ENCODE measurements at places on chromosomes 5 and 9.
A peak's percentile ranks its signal among the peaks of the same experiment; 100 is the strongest.

DNA sequence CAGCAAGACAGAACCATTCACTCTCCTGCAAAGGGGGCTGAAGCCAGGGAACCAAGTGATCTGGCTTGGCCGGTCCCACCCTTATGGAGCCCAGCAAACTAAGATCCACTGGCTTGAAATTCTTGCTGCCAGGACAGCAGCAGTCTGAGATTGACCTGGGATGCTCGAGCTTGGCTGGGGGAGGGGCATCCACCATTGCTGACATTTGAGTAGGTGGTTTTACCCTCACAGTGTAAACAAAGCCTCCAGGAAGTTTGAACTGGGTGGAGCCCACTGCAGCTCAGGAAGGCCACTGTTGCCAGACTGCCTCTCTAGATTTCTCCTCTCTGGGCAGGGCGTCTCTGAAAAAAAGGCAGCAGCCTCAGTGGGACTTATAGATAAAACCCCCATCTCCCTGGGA, 60.5 kb downstream of the TNFSF8 start:
- DNase-seq, result no peak

- DNase-seq, result peak; percentile 79
Observed at GRCh38 chr5:90483206-90483605, 8.5 kb downstream of the POLR3G start.

DNA sequence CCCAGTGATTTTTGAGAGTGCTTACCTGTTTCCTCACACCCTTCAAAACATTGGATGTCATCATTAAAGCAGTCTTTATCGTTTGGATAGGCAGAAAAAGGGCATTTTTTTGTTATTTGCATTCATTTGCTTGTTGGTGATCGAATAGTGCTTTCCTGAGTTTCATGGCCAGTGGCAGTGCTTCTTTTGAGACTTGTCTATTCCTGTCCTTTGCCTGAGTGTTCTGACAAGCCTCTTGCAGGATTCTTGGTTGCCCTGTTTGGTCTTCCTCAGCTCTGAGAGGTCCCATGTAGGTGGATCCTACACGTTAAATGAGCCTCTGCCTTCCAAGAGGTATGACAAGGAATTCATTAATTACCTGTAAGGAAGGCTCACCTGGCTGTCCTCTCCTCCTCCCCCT, 52.8 kb downstream of the DAB2IP start:
- DNase-seq, result no peak

DNA sequence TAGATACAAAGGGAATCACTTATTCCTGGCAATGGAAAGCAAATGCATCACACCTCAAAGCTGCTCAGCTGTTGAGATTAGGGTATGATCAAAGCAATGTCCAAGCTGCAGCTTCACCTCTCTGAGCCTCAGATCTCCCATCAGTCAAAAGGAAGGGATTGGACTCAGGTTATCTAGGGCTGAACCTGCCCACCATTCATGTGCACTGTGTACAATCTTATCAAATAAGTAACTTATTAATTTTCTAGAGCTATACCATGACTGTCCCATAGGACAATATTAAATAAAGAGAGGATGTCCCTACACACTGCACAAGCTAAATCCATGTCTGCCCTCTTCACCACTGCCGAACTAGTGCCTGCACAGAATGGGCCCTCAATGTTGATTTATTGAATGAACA, 127.0 kb downstream of the HSD17B3 start:
- no peak for DNase-seq

DNA sequence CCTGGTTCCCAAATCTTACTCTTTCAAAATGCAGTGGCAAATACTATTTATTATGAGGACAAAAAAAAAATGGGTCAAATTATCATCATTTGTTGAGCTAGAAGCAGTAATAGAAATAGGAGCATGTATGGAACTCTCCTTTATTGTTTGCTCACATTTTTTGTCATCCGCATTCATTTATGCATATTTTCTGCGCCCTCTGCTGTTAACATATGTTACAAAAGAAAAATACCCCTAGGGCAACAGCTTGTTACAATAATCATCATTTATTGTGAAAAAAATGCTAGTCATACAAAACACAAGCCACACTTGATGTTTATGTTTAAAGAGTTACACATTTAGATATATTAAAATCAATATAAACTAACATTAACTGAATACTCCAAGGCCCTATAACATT, 328.2 kb downstream of the TUSC1 start:
- no peak for DNase-seq

DNA sequence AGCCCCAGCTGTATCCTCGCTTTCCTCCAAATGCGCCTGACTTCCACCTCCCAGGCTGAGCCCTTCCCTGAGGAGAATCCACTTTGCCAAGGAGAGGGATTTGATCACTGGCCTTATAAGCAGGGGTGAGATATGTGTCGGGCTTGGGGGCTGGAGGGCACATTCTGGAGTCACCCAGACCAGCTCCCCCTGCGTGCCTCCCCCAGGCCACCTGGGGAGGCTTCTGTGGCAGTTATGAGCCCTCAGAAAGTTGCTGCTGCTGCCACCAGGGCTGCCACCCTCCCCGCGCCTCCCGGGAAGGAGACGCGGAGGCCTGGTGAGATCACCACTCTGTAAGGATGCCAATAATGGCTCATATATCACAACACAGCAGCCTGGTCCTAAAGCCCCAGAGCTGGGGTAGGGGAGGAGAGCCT, 211.5 kb downstream of the PAPPA start:
- DNase-seq, result no peak

DNA sequence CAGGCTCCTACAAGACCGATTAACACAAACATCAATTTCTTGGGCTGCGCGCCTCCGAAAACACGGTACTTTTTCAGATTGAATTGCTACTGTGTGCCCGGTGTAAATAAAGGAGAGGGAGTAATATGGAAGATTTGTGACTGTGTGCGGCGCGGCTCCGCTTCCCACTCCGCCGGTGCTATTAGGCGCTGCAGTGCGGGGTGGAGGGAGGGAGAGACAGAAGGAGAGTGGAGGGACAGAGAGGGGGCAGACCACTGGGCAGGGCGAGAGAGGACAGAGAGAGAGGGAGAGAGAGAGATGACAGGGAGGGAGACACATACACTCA, 24.7 kb upstream of the RNU6ATAC start:
- DNase-seq, result no peak

DNA sequence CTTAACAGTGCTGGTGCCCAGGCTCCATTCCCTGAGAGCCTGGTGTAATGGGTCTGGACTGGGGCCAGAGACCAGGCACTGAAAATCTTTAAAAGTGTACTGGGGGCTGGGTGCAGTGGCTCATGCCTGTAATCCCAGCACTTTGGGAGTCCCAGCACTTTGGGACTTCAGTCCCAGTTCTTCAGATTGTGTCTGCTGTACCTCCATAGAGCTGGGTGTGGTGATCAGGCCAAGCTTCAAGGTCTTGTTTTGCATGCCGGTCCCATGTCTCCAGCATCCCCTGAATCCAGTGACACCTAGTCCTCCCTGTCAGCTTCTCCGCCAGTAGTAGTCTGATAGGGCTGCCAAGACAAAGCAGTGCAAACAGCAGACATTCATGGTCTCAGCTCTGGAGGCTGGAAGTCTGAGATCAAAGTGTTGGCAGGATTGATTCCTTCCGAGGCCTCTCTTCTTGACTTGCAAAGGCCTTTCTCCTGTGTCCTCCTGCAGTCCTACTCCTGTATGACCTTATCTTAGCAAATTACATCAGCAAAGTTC, 108.2 kb downstream of the SYK start:
- DNase-seq, result no peak

GRCh38 chr9:120724757-120725400, 10.6 kb upstream of the MEGF9 start:
- DNase-seq, result no peak

- no peak for DNase-seq
Observed at GRCh38 chr5:164747371-164747770, 1242.0 kb downstream of the MAT2B start.

- peak; percentile 64 for DNase-seq
Observed at GRCh38 chr9:105128908-105129600, 115.4 kb upstream of the SLC44A1 start.

- no peak for DNase-seq
Observed at GRCh38 chr9:3244963-3245653, 280.7 kb downstream of the RFX3 start.

GRCh38 chr9:115972843-115973595, 180.6 kb upstream of the PAPPA start:
- no peak for DNase-seq

DNA sequence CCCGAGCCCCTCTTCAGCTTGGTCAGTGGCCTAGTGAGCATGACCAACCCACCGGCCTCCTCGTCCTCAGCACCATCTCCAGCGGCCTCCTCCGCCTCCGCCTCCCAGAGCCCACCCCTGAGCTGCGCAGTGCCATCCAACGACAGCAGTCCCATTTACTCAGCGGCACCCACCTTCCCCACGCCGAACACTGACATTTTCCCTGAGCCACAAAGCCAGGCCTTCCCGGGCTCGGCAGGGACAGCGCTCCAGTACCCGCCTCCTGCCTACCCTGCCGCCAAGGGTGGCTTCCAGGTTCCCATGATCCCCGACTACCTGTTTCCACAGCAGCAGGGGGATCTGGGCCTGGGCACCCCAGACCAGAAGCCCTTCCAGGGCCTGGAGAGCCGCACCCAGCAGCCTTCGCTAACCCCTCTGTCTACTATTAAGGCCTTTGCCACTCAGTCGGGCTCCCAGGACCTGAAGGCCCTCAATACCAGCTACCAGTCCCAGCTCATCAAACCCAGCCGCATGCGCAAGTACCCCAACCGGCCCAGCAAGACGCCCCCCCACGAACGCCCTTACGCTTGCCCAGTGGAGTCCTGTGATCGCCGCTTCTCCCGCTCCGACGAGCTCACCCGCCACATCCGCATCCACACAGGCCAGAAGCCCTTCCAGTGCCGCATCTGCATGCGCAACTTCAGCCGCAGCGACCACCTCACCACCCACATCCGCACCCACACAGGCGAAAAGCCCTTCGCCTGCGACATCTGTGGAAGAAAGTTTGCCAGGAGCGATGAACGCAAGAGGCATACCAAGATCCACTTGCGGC, 1.8 kb downstream of the EGR1 start:
- DNase-seq, result no peak

- DNase-seq, result no peak
Observed at GRCh38 chr5:149665416-149666175, 64.5 kb upstream of the PPARGC1B start.

GRCh38 chr5:112822456-112822855, 38.6 kb upstream of the SRP19 start:
- DNase-seq, result no peak

DNA sequence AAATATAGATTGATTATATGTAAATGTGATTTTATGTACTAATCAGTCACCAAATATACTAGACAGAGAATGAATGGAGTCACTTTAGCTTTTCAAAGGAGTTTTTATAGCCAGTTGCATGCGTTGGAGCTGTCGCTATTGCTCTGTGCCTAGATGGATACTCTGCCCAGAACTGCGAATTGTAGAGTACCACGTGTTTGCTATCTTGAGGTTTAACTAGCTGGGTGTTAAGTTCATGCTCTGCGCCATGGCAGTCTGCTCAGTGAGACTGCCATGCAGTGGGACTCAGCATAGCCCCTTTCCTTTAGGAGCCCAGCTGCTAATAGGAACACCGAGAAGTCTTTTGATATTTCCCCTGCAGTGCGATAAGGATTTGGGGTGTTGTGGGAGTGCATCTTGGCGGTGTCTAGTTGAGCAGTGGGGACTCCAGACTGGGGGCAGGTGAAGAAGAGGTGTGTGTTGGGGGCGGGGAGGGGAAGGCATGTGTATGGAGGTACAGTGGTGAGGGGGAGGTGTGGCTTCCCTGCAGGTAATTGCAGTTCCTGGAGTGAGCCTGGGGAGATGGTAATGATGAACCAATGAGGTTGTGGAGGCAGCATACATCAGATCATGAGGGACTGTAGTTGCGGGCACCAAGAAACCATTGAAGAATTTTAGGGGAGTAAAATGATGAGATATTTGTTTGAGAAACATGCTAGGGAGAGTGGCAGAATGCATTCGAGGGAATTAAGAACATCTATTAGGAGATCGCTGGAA, 118.9 kb downstream of the TRIO start:
- DNase-seq, result no peak

GRCh38 chr9:82645600-82645999, 417.3 kb downstream of the RASEF start:
- no peak for DNase-seq

DNA sequence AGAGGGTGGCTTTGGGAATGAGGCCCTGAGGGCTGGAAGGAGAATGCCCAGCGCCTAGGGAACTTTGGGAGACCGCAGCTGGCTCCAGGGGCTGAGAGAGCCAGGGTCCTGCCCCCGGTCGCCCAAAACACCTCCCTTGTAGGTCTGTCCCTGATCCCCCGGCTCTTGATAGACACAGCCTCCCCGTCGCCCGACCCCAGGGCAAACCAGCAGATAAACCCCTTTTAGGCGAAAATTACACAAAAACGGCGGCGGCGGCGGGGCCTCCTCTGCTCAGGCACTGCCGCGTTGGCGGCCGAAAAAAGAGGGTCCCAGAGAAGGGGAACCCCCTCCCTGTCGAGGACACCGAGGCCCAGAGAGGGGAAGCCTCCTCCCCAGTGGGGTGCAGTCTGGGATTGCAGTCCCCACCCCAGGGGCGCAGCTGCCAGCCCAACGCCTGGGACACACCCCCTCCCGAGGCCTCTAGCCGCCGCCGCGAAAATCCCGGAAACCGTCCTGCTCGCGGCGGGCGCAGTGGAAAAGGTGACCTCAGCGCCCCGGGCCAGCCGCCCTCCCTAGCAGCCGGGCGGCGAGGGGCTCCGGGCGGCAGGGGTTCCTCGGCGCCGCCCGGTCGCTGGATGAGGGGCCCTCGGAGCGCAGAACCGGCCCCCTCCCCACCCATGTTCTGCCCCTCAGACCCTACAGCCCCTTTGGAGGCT, 3.1 kb upstream of the BARX1 start:
- no peak for DNase-seq

DNA sequence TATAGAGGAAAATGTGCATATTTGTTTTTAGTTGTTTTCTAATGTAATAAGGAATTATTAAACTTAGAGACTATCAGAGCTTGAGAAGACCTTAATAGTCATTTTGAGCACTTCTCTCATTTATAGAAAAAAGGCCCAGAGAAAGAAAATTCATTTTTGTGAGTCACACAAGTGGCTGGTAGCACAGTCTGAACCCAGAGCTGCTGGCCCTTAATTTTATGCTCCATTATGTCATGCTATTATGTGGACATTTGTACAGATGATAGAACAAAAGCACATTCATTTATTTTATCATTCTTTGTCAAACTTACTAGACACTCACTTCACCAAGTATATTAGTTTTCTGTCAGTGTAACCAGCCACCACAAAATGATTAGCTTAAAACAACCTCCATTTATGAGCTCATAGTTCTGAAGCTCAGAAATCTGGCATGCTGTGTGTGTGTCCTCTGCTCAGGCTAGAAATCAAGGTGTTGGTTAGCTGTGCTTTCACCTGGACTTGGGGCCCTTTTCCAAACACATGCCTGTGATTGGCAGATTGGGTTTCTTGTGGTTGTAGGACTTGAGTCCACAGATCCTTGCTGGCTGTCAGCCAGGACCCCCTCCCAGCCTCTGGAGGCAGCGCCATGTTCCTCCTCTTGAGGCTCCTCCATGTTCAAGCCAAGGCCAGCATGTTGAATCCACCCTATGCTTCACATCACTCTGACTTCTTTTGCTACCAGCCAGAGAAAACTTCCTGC, 188.9 kb downstream of the ARHGAP26 start:
- DNase-seq, result no peak

- no peak for DNase-seq
Observed at GRCh38 chr5:78001197-78001596, 225.1 kb upstream of the TBCA start.

GRCh38 chr9:99824378-99825171, 2.9 kb downstream of the NR4A3 start:
- peak; percentile 49 for DNase-seq
